Fibroblast of mammary gland (primary cell): ENCODE measurements at places on chromosomes 5 and 9.

DNA sequence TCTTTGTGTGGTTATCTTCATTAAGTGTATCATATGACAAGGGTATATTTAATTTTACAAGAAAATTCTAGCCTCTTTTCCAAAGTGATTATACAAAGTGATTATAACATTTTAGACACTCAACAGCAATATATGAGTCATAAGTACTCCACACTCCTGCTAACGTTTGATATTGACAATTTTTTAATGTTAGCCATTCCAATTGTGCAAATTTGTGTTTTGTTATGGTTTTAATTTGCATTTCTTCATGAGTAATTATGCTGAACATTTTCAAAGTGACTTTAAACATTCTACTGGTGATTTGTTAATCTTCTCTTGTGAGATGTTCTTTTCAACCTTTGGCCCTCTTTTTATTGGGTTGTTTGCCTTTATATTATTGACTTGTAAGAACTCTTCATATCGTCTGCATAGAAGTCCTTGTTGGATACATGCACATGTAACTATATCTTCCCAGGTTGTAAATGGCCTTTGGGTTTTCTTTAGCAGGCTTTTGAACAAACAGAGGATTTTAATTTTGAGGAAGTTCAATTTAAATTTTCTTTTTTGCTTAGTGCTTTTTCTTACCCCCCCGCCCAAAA lies 771.6 kb upstream of the ZNF608 start:
- DNase-seq: no peak

- DNase-seq: peak; percentile 61
These were observed 27.5 kb upstream of the EFNA5 start for GRCh38 chr5:107698286-107698685.

DNA sequence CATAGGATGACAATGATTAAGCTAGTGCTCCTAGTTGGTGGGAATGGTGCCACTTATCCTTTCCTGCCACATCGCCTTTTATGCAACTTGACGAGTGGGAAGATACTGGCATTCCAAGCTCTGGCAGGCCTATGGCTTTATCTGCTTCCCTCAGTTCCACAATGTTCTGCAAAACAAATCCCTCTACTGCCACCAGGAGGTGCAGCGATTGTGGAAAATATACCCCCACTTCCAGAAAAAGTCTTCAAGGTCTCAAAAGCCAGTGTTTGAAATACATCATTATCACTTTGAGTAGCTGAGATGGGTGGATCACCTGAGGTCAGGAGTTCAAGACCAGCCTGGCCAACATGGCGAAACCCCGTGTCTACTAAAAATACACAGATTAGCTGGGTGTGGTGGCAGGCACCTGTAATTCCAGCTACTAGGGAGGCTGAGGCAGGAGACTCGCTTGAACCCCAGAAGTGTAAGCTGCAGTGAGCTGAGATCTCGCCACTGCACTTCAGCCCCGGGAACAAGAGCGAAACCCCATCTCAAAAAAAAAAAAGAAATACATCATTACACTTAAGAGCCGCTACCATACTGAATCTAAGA lies 3.4 kb downstream of the CLINT1 start:
- DNase-seq: peak; percentile 70

DNA sequence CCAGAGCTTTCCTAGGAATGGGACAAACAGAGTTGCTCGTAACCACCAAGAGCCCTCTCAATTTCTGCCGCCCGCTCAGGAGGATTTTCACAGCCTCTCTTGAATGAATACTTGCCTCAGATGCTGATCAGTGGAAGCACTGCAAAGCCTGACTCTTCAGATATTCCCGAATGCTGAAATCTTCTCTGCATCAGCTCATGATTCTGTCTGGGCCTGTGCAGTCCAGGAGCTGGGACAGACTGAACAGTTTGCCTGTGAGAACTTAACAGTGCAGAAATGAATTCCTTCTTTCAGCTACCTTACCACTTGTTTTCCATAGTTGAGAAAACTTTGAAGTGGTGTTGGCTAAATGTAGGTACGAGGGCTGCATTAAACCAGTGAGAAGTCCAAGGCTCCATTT lies 17.1 kb downstream of the ZNF462 start:
- DNase-seq: no peak

GRCh38 chr5:124416627-124417026 lies 329.8 kb downstream of the ZNF608 start:
- DNase-seq: no peak

DNA sequence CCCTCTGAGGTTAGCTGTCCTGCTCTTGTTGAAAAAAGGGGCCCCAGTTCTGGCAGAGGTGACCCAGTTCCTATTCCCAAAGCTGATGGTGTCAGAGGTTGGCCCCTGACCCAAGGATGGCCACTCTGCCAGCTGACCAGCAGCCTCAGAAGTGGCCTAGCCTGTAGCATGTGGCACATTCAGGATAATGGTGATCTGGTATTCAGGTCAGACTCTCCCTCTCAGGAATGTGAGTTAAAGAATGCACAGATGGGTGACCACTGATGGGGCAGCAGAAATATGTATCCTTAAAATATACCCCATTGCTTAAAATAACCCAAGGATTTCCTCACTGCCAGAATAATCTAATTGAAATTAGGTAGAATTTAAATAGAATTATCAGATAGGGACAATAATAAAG lies 369.2 kb downstream of the SEMA5A start:
- no peak for DNase-seq

DNA sequence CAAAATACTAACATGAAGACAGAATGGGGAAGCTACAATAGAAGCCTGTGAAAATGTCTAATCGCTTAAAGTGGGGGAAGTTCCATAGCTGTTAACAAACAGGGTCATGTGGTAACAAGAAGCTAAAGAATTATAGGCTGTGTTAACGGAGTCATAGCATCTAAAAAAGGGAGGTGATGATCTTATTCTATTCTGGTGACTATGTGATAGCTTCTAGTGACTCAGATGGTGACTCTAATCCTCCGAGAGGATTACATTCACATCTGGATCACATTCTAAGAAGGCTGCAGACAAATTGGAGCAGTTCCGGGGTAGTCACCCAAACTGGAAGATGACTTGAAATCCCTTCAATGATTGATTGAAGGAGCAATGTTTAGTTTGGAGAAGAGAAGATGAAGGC lies 142.1 kb downstream of the LIFR start:
- peak; percentile 91 for DNase-seq

DNA sequence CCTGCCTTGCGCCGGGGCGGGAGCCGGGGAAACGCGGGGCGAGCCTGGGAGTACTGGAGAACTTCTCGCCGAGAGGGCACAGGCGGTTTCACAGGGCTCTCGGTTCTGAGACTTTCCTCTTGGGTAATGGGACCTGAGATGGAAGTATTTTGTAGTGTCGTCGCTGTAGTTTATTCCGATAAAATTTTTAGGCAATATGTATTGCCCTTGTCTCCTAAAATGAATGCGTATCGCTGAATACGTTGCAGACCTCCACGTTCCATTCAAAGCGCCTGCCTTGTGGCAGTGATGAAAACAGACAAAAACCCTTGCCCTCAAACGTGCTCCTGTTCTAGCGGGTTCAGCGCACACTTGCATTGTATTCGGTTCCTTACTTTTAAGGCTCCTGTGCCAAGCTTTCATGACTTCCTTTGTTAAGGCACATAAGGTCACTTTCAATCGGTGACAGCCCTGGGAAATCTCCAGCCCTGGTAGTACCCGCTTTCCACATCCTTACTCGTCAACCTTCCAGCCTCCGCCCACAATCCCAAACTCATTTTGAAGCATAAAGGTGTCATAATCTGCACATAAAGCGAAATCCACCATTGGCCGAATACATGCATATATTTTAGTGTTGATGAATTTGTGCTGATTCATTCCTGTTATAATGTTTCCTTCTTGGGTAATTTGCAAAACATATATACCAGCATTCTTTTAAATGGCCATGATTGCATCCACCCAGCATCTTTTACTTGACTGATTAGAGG lies 694 bp downstream of the RMI1 start:
- DNase-seq: peak; percentile 58

DNA sequence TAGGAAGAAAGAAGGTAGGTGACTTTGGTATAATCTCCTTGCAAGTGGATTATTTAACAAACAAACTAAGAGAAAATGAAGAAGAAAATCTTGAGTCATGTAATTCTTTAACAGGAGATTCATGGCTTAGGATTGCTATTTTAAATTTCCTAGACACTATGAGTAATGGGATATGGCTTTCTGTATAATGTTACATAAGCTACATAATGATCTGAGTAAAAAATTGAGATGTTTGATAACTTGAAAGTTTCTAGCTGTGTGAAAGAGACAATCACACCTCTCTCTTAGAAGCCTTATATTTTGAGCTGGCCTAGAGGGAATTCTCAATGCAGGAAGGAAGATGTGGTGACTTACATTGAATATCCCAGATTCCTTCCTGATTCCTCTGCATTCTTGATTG lies 92.5 kb downstream of the CDH9 start:
- no peak for DNase-seq

GRCh38 chr5:94692581-94692980 lies 74.1 kb downstream of the SLF1 start:
- no peak for DNase-seq

GRCh38 chr5:157778121-157778805 lies 34.8 kb downstream of the LSM11 start:
- DNase-seq: peak; percentile 76

DNA sequence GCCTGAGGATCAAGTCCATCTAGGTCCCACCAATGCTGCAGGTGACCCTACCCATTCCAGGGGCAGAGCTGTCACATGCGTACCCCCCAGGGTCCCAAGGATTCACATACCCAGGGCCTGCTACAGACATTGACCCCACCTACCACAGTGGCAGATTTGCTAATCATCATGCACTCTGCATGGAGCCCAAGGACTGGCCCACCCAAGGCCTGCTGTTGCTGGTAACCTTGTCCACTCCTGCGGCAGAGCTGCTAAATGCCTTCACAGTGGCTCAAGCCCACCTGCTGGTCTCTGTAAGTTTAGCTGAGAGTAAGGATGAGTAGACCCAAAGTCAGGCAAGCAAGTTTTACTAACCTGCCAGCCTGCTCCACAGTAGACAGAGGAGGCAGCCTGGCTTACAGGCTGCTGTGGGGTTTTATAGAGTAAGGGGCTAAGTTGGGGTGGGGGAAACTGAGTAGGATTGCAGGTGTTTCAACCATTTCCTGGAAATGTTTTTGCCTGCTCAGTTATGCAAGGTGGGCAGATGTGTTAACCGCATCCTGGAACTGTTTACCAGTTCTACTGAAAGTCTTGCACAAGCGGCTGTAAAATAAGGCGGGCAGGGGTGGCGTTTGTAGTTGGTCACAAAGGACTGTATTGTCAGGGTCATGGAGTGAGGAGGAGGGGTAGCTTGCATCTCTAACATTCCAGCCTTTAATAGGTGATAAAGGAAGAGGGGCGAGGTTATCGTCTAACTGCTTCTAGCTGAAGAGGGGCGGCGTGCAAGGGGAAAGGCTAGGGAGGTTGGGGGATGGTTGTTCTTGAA lies 2163.5 kb upstream of the WWC1 start:
- no peak for DNase-seq

DNA sequence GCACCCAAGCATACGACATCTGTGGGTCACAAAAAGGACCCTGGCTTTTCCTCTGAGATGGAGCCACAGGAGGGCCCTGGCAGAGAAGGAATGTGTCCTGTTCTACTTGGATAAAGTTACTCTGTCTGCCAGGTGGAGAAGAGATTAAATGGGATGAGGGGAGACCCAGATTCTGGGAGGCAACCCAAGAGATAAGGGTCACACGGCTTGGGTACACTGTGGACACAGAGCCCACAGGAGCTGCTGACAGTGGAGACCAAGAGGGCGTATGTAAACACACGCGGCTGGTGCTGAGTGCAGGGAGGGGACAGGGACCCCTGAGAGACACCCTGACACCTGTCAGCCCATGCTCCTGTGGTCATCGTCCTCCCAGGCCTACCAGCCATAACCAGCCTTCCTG lies 6.2 kb downstream of the CDK20 start:
- DNase-seq: no peak

DNA sequence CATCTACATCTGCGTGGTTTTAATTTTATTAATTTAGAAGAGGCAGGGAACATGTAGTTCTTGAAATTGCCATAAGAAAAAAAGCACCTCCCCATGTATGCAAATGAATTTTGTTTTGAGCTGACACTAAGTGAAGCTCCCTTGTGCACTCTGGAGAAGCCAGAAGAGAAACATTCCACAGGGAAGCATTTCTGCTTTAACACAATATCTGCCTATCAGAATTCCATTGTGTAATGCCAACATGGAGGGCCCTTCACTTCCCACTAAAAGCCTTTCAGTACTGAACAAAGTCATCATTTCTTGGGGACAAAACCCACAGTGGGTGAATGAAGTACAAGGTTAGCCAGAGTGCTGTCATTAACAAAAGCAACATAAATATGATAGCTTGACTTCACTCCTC lies 59.7 kb downstream of the PRELID2 start:
- no peak for DNase-seq

DNA sequence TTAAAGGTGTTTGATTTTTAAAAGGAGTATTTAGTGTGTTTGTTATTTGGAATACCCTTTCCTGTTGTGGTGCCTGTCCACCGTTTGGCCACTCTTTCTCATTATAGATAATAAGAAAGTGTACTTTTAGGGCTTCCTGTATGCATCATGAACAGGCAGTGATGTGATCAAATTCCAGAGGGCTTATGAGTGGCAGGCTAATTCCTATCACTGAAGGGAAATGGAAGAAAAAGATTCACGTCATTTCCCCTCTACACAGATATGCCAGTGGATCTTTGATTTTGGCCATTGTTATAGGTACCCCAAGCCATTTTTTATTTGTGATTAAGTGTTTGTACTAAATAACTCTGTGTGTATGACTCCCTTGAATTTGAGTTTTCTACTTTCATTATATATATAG lies 37.1 kb downstream of the RPS6 start:
- no peak for DNase-seq

GRCh38 chr9:38277601-38278200 lies 114.8 kb upstream of the ALDH1B1 start:
- DNase-seq: no peak

GRCh38 chr5:15013654-15014463 lies 142.3 kb upstream of the ANKH start:
- DNase-seq: peak; percentile 74

- DNase-seq: no peak
These were observed 10.4 kb downstream of the TRIM14 start for GRCh38 chr9:98108531-98109031.

GRCh38 chr5:142847898-142848790 lies 78.0 kb downstream of the ARHGAP26 start:
- DNase-seq: no peak

DNA sequence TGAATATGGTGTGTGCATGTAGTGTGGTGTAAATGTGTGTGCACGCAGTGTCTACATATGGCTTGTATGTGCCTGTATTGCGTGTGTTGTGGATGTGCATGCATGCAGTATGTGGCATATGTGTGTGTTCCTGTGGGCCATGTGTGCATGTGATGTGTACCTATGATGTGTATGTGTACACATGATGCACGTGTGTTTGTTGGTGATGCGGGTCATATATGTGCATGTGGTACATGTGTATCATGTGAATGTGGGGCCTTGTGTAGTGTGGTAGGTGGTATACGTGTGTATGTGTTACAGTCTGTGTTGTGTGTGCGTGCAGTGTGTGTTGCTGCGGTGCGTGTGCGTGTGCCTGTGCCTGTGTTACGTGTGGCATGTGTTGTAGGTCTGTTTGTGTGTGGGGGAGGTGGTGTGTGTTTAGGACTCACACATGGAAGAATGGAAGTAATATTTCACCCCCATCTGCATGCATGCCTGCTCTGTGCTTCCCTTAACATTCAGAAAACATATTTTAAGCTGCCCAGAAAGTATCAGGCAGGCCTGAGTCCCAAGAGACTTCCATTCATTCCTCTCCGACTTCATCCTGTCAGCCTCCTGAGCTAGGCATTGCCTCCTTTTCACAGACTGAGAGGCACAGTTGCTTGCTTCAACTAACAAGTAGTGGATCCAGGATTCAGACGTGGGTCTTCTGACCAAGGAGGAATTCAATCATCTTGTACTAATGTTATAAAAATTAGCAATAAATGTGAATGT lies 55.4 kb upstream of the RUFY1 start:
- no peak for DNase-seq

GRCh38 chr9:125407974-125408900 lies 146.6 kb downstream of the GAPVD1 start:
- peak; percentile 57 for DNase-seq
